ENCODE measurements at places on chromosomes 1 and 21.

DNA sequence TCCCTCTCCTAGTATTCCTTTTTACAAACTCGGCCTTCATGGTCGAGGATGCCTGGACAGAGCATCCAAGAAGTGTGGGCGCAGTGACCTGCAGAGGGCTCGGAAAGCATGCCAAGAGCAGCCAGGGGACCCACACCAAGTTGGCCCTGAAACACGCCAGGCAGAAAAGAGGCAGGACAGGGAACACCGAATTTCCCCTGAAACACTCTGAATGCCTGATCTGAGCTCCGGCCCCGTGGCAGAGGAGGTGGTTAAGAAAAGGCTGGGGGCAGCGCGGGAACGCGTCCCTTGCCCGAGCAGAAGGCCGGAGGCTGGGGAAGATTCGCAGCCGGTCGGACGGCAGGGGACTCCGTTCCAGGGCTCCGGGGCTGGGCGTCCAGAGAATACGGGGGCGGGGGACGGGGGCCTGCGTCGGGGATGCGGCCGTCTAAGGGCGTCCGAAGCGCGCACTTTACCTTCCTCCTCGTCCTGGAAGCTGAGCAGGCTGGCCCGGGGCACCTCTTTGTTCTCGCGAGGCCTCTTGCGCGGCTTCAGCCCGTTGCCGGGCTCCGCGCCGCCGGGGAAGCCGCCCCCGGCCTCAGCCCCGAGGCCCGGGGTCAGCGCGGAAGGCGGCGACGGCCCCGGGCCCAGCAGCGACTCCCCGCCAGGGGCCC, 558 bp downstream of the PAXBP1 start:
- DNase-seq: peak; percentile 35

DNA sequence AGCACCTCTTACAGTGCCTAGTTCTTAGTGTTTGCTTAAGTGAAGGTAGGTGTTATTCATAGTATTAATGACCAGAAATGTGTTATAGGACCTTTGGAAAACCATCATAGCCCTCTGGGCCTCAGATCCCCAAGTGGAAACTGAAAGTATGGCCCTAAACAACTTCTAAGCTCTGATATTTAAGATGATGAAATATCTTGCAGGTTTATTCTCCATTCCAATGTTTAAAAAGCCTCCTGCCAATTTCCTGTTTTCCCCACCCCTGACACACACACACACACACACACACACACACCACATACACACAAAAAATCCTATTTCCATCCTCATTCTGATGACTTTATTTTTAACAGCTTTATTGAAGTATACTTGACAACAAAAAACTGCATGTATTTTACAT, 108.2 kb downstream of the DIRAS3 start:
- peak; percentile 50 for DNase-seq

DNA sequence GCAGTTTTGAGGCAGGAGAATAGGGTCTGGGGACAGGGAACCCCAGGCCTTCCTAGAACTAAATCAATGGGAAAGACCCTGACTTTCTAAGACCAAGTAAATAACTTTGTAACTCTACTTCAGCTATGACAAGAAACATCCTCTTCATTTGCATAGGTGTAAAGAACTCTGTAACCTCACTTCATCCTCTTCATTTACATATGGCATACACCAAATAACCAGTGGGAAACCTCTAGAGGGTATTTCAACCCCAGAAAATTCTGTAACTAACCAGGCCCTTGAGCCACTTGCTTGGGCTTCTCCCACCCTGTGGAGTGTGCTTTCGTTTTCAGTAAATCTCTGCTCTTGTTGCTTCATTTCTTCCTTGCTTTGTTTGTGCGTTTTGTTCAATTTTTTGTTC, 495.6 kb downstream of the SIPA1L2 start:
- DNase-seq: no peak

- DNase-seq: no peak
These were observed 5.5 kb upstream of the FOXD2 start for GRCh38 chr1:47432071-47433036.

All from NCI-H1436 (cell line).